Activated naive CD8-positive, alpha-beta T cell treated with anti-CD3 and anti-CD28 coated beads, Interleukin-2, amount 10 ng/mL, durations not matched to agents 7 days and 5 days (primary cell): ENCODE measurements at places on chromosomes 6 and 20. TPM values are rescaled to one million over a fixed set of nuclear protein-coding genes. Genes with fewer than 3 reads are reported as not detected.

DNA sequence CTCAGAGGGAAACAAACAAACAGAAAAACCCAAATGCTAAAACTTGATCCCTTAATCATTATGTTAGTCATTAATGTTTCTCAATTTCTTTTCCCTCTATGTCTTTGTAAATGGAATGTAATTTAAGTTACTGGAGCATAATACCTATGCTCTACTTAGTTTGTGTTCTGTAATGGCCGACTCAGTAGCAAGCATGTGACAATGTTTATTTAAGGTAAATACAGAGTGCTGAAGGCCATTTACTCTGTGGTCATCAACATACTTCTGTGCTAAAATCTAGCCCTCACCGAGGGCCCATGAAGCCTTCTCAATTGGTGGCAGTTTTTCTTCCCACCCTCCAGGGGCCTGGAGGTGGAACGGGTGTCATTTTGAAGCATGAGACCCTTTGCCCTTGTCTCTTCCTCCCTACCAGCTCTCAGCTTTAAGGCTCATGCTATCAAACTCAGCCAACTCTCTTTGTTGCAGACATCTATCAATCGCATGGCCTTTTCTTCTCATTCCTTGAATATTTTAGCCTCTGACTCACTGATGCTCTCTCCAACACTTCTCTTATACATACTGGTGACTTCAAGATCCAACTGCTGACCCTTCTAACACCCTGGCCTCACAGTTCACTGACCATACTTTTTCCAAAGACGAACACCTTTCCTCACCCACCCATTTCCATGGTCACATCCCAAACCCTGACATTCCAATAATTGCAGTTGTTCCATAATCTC is 48.2 kb downstream of the STX7 start:
- no peak overlapping the region for H3K27ac ChIP-seq
- no peaks in the 10 kb centered on the region for H3K27me3 ChIP-seq
- H3K4me3 ChIP-seq, result no peak overlapping the region

PSMA7 gene
- total RNA-seq, result 236 TPM

LIN28B gene
- not detected for total RNA-seq

DNA sequence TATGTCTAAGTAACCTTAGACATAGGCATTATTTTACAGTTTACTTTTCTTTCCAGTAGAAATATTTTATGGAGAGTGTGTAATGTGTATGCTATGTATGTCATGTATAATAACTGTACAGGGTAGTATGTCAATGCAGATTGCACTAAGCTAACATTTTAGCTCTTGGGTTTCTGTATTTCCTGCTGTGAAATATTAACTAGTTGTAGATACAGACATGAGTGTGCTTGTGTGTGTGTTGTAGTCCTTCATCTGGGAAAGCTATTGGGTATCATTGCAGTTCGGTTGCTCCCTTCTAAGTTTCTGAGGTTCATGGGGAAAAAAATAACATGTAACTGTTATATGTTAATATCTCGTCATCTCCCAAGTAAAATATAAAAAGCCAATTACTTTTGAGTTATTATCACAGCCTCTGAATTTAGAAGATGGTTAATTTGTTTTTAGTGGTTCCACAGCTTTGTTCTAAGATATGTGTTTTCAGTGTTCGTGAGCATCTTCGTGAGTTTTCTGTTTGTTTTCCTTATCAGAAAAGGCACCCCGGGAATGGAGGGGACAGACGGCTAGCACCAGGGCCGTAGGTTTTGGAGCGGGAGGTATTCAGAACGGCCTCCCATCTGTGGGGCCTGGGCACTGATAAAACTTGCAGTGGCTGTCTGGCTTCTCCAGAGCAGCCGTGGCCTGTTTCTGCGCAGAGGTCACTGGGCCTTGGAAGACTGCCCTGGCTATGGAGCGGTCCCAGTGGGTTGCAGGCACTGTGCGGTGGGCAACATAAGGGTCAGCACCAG is 215.0 kb downstream of the ARID1B start:
- no peak for DNase-seq
- H3K4me1 ChIP-seq, result peaks cover 10% of the 10 kb centered on the region
- no peaks in the 10 kb centered on the region for H3K36me3 ChIP-seq
- no peak overlapping the region for H3K27ac ChIP-seq
- H3K27me3 ChIP-seq, result no peaks in the 10 kb centered on the region

DNA sequence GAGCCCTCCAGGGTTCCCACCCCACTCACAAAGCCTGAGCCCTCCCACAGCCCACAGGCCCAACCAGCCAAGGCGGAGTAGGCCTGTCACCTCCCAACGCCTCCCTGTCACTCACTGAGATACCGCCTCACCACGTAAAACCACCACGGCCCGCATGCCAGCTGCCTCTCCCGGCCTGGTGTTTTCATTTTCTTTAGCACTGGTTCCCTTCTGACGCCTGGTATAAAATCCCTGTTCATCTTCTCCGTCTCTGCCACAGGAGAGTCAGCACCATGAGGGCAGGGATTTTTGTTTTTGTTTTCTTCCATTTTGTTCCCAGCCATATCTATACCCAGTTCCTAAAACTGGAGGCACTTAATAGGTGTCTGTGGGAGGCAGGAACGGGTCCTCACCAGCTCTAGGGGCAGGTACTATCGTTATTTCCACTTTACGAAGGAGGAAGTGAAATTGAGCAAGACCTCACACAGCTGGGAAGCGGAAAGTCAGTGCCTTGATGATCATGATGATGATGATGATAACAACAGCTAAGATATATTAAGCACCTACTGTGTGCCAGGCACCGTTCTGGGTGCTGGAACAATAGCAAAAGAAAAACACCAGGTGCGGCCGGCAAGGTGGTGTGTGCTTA is 58.6 kb downstream of the SNAI1 start:
- no peak overlapping the region for H3K27ac ChIP-seq
- peaks cover 3% of the 10 kb centered on the region for H3K4me1 ChIP-seq
- H3K36me3 ChIP-seq, result no peaks in the 10 kb centered on the region
- DNase-seq, result no peak
- no peak overlapping the region for H3K4me3 ChIP-seq

GRCh38 chr6:24494821-24495795 is at the start of gene ALDH5A1:
TSS of gene ALDH5A1 (plus strand) at chr6:24494969. CDS start at chr6:24494997, 28 bp downstream.
- H3K27me3 ChIP-seq, result peaks cover 2% of the 10 kb centered on the region
- H3K27ac ChIP-seq, result peak within 1 kb of the TSS; percentile 15
- H3K4me3 ChIP-seq, result peak within 1 kb of the TSS; percentile 82
- peak; percentile 81 for DNase-seq
- peaks cover 6% of the 10 kb centered on the region for H3K4me1 ChIP-seq

DNA sequence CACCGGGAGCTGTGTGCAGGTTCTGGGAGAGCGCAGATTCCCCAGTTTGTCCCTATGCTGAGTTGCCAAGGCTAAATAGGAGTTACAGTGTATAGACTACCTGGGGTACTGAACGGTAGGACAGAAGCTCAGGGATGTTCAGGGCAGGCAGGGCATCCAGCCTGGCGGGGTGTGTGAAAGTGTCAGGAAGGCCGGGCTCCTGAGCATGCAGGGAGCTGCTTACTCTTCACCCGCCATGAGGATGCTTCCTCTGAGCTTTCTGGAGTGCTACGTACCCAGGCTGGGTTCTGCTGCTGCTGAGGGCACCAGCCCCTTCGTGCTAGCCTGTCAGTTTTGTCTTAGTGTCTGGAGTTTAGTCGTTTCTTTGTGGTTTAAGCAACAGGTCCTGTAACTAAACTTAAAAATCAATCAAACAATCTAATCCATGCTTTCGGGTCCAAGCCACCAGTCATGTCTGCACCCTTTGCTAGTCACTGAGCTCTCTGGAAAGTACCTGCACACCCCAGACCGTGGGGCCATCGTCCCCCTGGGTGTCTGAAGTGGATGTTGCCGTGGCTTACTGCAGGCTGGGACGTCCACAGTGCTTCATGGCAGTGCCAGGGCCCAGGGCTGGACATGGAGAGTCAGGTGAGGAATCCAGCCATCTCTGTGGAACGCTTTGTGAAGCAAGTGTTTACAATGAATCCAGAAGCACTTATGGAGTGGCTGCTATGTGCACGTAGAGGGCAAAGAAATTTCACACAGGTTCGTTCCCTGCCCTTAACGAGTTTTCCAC is 220.3 kb upstream of the SNX9 start:
- H3K4me1 ChIP-seq, result peaks cover 2% of the 10 kb centered on the region
- no peak overlapping the region for H3K27ac ChIP-seq
- no peak for DNase-seq
- no peaks in the 10 kb centered on the region for H3K36me3 ChIP-seq
- no peak overlapping the region for H3K4me3 ChIP-seq
- peaks cover 2% of the 10 kb centered on the region for H3K27me3 ChIP-seq

- H3K4me1 ChIP-seq, result peaks cover 25% of the 10 kb centered on the region
- H3K27ac ChIP-seq, result peak overlapping the region; percentile 3
- peaks cover 5% of the 10 kb centered on the region for H3K36me3 ChIP-seq
- peaks cover 95% of the 10 kb centered on the region for H3K27me3 ChIP-seq
- peak overlapping the region; percentile 76 for H3K4me3 ChIP-seq
These were observed 26.5 kb downstream of the ULBP1 start for GRCh38 chr6:149990212-149990660.

APOM gene
- total RNA-seq, result 4.6 TPM

DNA sequence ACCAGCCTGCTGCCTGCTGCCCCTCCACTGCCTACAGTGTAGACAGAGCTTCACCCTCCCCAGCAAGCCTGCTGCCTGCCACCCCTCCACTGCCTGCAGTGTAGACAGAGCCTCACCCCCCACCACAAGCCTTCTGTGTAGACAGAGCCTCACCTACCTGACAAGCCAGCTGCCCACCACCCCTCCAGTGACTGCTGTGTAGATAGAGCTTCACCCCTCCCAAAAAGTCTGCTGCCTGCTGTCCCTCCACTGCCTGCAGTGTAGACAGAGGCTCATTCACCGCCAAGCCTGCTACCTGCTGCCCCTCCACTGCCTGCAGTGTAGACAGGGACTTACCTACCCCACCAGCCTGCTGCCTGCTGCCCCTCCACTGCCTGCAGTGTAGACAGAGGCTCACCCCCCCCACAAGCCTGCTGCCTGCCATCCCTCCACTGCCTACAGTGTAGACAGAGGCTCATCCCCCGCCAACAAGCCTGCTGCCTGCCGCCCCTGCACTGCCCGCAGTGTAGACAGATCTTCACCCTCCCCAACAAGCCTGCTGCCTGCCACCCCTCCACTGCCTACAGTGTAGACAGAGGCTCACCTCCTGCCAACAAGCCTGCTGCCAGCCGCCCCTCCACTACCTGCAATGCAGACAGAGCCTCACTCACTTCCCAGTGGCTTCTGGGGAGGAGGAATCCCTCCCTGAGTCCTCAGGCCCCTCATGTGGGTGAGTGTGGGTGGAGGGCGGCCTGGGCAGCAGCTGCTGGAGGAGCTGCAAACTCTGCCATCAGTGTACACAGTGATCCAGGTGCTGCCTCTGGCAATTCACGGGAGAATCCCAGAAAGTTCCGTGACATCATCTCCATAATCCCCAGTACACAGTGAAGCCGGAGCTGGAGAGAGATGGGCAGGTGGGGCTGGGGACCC is 140.9 kb downstream of the DLL1 start:
- no peak for DNase-seq
- peaks cover under 1% of the 10 kb centered on the region for H3K36me3 ChIP-seq
- H3K4me3 ChIP-seq, result no peak overlapping the region
- H3K27me3 ChIP-seq, result peaks cover 19% of the 10 kb centered on the region
- peaks cover 56% of the 10 kb centered on the region for H3K4me1 ChIP-seq

- no peak overlapping the region for H3K4me3 ChIP-seq
- H3K27me3 ChIP-seq, result peaks cover 2% of the 10 kb centered on the region
- no peak overlapping the region for H3K27ac ChIP-seq
- DNase-seq, result no peak
These were observed 144.1 kb downstream of the MRPL14 start for GRCh38 chr6:43983191-43983590.

GRCh38 chr20:63484651-63485403 is 12.4 kb upstream of the KCNQ2 start:
- H3K4me3 ChIP-seq, result no peak overlapping the region
- H3K36me3 ChIP-seq, result no peaks in the 10 kb centered on the region
- peaks cover 18% of the 10 kb centered on the region for H3K27me3 ChIP-seq

GRCh38 chr6:158313989-158314388 is 1.7 kb downstream of the TULP4 start:
- H3K4me1 ChIP-seq, result peaks cover 16% of the 10 kb centered on the region
- peak; percentile 40 for DNase-seq
- H3K4me3 ChIP-seq, result peak overlapping the region; percentile 46
- H3K27me3 ChIP-seq, result no peaks in the 10 kb centered on the region

DNA sequence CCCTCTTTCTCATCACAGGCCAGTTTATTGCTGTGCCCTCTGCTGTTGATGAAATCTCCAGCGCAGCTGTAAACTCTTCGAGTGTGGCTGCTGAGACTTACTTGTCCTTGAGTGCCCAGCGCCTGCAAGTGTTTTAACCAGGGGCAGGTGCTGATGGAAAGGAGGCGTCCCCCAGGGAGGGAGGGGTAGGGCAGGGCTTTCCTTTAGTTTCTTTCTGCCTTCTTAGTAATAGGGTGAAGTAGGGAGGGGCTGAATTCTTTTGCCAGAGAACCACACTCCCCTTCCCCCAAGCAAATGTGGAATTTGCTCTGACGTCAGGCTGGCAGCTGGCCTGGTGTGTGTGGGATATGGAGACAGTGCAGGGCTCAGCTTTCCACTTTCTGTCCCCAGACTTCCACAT is 61.2 kb downstream of the IGF2R start:
- H3K27me3 ChIP-seq, result no peaks in the 10 kb centered on the region
- H3K4me3 ChIP-seq, result no peak overlapping the region
- H3K4me1 ChIP-seq, result peaks cover 13% of the 10 kb centered on the region
- H3K27ac ChIP-seq, result no peak overlapping the region
- no peak for DNase-seq

COQ3 gene
- total RNA-seq, result 7.9 TPM

PRDM1 gene
- total RNA-seq, result 20.2 TPM

DNA sequence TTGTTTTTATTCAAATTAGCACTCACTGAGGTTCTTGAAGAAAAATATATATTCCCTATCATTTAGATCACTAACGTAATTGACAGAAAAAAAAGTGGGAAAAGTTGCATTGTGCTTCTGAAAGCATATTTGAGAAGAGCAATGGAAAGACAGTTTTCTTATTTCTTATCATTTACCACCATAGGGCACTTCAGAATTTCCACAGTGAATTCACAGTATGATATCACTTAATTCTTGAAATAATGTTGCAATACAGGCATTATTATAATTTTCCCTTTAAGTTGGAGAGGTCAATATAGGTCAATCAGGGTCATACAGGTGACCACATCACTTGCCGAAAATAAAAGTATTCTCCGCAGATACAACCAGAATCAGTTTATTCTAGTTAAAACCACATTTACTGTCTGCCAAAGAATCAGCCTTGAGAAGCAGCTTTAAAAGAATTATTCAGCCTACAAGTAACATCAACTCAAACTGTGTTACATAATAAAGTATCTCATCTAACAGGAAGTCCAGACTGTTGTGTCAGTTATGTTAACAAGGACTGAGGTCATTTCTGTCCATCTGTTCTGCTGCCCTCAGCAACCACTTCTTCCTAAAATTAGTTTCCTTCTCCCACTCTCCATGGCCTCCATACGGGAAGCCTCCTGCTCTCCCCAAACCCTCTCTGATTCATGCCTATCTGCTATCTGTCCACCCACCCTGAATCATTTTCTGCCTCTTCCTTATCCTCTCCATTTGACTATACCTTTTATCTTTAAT is 121.2 kb downstream of the SIM1 start:
- H3K36me3 ChIP-seq, result no peaks in the 10 kb centered on the region
- no peak overlapping the region for H3K27ac ChIP-seq
- DNase-seq, result no peak
- no peaks in the 10 kb centered on the region for H3K4me1 ChIP-seq

- peaks cover 19% of the 10 kb centered on the region for H3K4me1 ChIP-seq
- H3K27me3 ChIP-seq, result no peaks in the 10 kb centered on the region
- no peak for DNase-seq
- H3K27ac ChIP-seq, result peak overlapping the region; percentile 50
- H3K4me3 ChIP-seq, result peak overlapping the region; percentile 91
These were observed 1.6 kb downstream of the CEP43 start for GRCh38 chr6:167000759-167001158.
